ENCODE measurements at places on chromosomes 7 and 10.
A peak's percentile ranks its signal among the peaks of the same experiment; 100 is the strongest.

- DNase-seq: peak; percentile 30
Observed at GRCh38 chr7:74324531-74325209, 35.5 kb downstream of the CLIP2 start.

GRCh38 chr10:131043039-131043691 lies 268.4 kb downstream of the TCERG1L start:
- no peak for DNase-seq

GRCh38 chr7:44985033-44985695 lies 6.3 kb upstream of the MYO1G start:
- peak; percentile 18 for DNase-seq

- no peak for DNase-seq
Observed at GRCh38 chr7:111678986-111679385, 116.7 kb upstream of the IMMP2L start.

DNA sequence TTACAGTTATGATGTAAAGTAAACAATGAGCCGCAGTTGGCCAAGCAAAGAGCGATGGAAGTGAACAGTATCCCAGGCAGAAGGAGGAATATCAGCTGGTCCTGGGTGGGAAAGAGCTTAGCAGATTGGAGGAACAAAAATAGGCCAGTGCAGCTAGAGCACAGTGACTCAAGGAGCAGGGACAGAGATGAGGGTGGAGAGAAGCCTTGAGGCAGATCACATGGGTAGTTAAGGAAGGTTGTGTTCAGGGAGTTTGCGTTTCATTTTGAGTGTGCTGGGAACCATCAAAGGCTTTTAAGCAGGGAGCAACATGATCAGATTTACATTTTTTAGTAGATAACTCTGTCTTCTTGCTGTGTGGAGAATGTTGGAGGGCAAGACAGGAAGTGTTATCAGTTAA lies 113.6 kb downstream of the OAT start:
- no peak for DNase-seq

DNA sequence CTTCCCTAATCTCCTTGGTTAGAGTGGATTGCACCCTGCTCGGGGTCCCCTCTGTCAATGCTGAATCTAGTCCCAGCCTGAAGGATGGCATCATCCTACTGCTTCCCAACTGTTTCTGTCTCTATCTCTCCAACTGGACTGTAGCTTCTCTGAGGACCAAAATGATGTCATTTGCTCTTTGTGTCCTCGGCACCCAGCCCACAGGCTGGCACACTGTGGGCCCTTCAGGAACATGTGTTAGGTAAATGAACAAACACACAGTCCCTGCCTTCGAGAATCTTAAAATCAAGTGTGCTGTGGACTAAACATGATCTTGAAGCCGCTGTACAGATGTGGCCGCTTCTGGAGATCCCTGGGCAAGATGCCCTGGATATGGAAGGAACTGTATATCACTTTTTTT lies 5.0 kb upstream of the CDH23 start:
- no peak for DNase-seq

DNA sequence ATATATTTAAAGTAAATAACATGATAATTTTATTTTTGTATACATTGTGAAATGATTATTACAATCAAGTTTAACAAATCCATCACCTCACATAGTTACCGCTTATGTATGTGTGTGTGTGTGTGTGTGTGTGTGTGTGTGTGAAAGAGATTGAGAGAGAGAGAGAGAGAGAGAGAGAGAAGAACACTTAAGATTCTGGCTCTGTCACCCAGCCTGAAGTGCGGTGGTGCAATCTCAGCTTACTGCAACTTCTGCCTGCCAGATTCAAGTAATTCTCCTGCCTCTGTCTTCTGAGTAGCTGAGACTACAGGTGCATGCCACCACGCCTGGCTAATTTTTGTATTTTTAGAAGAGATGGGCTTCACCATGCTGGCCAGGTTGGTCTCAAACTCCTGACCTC lies 17.8 kb downstream of the LYZL1 start:
- DNase-seq: no peak

DNA sequence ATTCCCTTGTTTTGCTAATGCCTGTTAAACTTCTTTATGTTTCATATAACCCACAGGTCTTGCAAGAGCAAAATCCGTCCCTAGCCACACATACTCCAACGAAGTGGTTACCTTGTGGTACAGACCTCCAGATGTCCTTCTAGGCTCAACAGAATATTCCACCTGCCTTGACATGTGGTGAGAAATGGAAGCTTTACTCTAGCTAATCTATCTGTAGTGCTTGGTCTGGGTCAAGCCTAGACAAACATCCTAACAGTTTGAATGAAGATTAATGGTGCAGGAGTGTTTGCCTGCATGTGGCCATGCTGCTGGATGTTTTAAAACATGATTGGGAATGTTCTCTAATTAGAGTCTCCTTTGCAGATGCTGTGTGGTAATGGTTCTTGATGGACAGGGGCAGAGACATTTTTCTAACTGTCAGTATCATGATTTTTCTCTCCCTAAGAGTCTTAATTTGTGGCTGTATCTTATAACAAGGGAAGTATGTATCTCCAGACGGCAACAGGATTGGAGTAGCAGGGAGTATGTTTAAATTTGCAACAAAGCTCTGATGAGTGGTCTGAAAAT lies 308.5 kb upstream of the FZD1 start:
- no peak for DNase-seq

DNA sequence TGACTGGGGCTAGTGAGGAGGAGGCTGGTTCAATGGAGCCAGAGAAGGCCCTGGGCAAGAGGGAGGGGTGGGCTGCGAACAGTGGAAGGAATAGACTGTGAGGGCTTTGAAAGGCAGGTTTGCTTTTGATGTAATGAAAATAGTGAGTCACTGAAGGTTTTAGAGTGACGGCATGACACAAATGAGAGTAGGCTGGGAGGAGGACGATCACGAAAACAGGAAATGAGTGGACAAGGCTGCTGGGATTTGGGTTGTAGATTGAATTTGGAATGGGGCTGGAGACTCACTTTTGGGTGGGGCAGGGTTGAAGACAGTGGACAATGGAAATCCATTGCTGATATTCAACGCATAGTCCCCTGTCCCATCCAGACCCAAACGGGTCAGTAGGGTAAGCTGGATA lies 139.6 kb downstream of the CDH23 start:
- no peak for DNase-seq

- peak; percentile 71 for DNase-seq
Observed at GRCh38 chr7:119482209-119482608, 790.8 kb upstream of the KCND2 start.

DNA sequence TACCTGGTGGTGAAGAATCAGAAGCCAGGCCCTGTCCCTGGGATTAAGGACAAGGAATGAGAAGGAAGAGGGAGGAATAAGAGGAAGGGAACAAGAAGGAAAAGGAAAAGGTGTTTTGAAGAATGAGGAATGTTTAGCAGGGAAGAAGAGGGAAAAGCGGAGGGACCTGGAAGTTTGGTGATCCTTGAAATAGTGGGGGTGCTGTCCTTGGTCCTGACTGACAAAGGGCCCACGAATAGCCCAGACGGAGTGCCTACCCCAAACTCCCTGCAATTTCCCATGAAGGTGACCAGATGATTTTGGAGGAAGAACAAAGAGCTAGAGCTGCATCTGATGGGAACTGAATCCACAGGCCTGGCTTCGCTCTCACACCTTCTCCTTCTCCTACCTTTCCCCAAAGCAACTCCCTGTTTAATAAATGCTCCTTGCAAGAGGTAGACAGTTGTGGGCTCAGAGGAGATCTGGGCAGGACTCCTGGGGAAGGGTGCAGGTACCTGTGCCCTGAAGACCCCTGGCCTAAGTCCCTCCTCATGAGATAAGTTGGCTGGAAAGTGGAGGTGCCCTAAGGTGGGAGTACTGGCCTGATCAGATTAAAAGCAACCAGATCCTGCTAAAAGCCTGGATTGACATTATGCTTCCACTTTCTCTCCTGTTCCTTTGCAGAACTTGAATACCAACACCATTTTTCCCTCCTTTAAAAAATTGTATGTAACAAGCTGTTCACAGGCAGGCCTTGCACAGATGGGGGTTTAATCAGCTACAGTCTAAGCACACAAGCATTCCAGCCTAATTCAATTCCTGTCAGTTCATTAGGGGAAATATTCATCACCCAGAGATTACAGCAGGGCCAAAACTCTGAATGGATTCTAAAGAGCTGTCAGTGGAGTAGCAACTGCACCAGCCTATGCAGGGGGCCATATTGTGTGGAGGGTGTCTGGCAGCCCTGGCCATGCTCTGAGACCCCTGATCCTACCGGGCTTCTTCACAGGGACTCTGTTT lies 19.4 kb downstream of the KAZALD1 start:
- no peak for DNase-seq

DNA sequence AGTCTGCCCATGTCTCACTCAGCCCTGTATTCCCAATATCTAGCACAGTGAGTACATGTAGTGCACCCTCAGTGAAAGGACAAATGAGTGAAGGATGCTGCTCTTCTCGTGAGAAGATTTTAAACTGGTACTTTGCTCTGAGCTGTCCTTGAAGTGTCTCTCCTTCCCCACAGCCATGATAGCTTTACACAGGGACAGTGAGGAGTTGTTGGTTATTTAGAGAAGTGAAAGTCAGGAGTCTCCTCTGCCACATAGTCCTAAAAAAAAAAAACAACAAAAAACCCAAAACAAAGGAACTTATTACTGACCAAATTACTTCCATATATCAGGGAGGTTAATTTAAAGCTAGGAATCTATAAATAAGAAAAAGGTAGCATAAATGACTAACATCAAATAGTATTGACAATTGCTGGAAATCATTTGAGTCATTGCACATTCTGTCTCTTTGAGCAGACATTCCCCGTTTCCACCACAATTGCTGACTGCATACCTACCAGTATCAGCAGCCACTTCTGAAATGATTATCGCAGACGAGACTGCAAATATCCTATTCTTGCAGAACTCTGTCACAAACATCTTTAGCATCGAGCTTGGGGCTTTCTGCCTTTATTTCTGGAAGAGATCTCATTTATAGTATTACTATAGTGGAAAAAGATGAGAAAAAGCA lies 202.1 kb downstream of the PTEN start:
- DNase-seq: no peak

- DNase-seq: no peak
Observed at GRCh38 chr10:124703372-124703771, 40.8 kb downstream of the FAM53B start.

DNA sequence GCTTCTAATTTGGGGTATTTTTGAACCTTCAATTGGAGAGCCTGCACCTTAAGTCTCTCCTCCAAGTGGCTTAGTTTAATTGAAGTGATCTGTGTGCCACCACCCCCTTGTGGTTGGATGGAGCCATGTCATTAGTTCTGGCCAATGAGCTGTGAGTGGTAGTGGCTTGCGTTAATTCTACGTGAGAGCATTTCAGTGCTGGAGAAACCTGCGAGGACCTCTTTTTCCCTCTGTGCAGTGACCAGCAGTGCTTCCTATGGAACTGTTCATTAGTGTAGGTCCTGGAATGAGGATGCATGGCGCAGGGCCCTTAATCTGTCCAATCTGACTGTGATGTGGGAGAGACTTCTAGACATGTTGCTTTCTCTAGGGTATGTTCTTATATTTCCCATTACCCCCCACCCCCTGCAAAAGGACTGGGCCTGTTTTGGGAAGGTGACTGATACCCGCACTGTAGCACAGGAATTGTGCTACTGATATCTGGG lies 3.8 kb downstream of the HILPDA start:
- DNase-seq: peak; percentile 71

DNA sequence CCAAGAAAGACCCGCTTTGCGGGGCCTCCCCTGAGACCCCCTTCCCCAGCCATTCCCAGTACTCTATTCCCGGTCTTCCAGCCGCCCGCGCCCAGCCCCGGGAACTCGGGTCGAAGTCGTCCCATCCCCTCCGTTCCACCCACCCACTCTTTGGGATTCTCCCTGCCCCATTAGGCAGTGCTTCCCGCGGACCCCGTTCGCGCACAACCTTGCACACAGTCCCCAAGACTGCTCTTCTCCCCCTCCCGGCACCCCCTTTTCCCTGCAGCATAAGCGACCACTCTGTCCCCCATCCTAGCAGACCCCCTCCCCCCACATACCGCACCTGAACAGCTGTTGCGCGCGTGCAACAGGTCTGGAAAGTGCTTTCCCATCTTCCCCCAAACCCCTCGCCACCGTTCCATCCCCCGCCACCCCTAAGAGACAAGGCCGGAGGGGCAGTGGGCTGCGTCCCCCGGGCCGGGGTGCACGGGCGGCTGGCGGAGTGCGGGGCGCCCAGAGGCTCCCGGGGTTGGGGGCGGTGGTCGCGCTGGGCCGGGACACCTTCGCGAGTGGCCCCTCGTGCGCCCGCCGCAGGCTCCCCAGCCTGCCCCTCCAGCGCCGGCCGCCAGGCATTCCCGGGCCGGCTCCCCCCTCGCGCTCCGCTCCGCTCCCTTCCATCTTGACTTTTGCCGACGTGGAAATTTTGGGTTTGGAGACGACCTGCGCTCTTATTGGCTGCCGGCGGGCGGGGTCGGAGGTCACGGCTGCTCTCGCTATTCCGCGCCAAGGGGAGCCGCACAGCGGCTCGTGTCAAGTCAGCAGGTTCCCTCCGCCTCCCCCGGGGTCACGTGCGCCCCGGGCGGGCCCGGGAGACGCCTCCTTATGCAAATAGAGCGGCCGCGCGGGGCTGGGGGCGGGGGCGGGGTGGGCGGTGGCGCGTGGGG lies 201.2 kb upstream of the NFE2L3 start:
- DNase-seq: peak; percentile 90

DNA sequence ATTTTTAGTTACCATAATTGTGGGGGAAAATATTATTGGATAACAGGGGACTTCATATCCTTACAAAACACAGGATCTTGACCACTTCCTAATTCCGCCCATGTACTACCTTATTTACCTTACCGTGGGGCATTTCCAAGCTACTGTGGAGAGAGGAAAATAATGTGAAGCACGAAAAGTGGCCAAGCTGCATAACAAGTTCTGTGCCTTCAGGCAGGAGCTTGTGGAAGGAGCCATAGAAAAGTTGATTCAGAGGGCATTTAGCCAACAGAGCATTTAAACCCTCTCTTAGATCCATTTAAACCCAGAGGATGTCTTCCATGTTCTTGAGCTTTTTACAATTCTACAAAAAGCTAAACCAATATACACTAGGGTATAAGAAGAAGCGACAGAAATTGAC lies 41.6 kb downstream of the DNAJB9 start:
- DNase-seq: no peak

- no peak for DNase-seq
Observed at GRCh38 chr7:154867068-154867467, 135.9 kb downstream of the PAXIP1 start.

DNA sequence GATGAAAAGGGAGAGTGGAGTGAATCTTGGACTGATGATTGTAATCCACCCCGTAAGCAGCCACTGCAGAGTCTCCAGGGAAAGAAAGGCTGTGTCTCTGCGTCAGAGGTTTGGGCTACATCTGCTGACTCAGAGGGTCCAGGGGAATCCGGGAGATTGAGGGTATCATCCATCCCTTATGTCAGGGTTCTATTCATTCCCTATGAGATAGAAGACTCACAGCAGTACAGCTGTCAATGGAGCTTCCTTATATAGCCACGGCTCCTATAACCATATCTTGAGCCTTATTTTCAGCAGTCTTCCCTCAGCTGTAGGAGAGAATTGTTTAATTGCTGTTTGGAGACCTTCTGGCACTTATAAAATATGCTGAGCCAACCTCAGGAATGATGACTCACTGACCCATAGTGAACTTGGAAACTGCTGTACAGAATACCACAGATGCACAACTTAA lies 558.2 kb upstream of the PFKP start:
- DNase-seq: no peak

All from D341Med (cell line).